Nephron progenitor cell (in vitro differentiated cells): ENCODE measurements at places on chromosomes 7 and 10.

DNA sequence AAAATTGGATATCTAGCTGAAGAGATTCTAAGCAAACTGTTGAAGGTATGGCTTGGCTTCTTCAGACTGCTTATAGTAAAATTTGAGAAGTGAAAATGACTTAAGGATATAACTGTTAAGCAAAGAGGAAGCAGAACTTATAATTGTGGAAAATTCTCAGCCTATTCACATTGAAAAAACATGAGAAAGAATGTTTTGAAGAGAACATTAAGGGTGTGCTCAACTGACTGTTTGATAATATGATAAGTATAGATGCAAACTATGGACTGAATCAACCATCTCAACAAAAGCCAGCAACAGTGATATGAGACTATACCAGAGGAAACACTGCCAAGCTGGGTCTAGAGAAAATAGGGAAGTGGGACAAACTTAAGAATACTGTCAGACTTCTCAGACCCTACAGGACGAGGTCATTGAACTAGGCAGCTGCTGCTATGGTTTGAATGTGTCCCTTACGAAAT is 133.1 kb upstream of the PPP1R3A start:
- DNase-seq: no peak

- DNase-seq: no peak
Measured at GRCh38 chr7:78792006-78792405, 661.5 kb downstream of the MAGI2 start.

GRCh38 chr10:130998642-130999041 is 312.9 kb downstream of the TCERG1L start:
- no peak for DNase-seq

DNA sequence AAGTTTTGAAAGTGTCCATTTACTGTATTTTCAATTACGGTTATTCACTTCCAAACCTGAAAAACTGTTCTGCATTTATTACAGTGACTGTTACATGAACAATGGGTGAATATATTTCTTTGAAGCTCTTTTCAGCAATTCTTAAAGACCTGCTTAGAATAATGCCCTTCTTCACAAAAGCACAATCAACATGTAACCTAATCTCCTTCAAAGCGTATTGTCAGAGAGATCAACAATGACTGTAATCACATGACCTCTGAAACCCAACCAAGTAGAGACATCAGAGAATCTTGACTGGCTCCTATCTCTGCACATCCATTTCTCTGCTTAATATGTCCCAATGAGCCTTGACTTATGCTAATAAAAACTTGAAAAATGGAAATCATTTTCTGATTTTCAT is 126.7 kb downstream of the NRCAM start:
- DNase-seq: no peak

DNA sequence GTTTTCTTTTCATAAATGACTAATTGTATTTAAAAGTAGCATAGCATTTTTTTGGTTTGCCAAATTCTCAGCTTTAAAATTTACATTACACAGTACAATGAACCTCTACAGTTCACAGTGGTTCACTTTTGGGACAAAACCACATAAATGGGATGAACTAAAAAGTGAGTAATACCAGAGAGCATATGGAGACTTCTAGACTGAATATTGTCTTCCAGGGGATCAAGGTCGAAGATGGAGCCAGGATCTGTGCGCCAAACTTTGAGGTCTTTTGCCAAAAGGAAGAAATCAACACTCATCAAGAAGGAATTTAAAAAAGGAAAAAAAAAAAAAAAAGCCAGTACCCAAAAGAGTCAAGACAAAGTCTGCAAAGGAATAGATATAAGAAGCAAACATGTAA is 87.5 kb downstream of the NEBL start:
- DNase-seq: no peak
